ENCODE measurements at places on chromosomes 6 and 20. TPM values are rescaled to one million over a fixed set of nuclear protein-coding genes. Genes with fewer than 3 reads are reported as not detected.

KIF25 gene
- 0.72 TPM for total RNA-seq

RWDD1 gene
- total RNA-seq: 49.9 TPM

BFSP1 gene
- total RNA-seq: 3.9 TPM

DNA sequence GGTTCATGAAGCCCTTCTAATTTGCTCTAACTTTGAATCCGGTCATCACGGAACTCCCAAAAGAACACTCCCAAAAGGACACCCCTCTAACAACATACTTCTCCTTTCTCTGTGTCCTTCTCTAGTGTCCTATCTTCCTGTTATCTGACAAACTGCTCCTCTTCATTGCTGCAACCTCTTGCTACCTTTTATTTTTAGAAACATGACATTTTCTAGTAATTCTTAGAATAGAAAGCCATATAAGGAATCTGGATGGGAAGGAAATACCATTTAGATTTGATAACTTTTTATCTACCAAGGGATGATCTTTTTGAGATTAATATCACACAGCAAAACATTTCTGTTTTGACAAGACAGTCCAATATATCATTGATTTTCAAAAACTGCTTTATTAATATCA lies 63.1 kb downstream of the COL12A1 start:
- DNase-seq: no peak

GRCh38 chr20:53950031-53950430 lies 120.4 kb downstream of the BCAS1 start:
- no peak for DNase-seq

DNA sequence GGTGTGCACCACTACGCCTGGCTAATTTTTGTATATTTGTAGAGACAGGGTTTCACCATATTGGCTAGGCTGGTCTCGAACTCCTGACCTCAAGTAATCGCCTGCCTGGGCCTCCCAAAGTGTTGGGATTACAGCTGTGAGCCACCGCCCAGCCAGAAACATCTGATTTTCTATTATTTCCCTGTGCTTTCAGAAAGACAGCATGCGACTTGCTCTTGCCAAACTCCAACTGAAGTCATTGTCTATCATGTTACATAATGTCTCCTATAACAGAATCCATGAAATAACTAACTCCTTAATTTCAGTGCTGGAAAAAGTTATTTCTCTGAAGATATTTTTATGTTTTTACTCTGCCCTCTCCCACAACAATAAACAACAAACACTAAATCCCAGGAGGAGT lies 8.5 kb downstream of the RMND1 start:
- no peak for DNase-seq
